Mucosa of gallbladder (tissue), 1 donor: ENCODE measurements at places on chromosomes 11 and 22. TPM values are rescaled to one million over a fixed set of nuclear protein-coding genes. Genes with fewer than 3 reads are reported as not detected.
A peak's percentile ranks its signal among the peaks of the same experiment; 100 is the strongest.

DNA sequence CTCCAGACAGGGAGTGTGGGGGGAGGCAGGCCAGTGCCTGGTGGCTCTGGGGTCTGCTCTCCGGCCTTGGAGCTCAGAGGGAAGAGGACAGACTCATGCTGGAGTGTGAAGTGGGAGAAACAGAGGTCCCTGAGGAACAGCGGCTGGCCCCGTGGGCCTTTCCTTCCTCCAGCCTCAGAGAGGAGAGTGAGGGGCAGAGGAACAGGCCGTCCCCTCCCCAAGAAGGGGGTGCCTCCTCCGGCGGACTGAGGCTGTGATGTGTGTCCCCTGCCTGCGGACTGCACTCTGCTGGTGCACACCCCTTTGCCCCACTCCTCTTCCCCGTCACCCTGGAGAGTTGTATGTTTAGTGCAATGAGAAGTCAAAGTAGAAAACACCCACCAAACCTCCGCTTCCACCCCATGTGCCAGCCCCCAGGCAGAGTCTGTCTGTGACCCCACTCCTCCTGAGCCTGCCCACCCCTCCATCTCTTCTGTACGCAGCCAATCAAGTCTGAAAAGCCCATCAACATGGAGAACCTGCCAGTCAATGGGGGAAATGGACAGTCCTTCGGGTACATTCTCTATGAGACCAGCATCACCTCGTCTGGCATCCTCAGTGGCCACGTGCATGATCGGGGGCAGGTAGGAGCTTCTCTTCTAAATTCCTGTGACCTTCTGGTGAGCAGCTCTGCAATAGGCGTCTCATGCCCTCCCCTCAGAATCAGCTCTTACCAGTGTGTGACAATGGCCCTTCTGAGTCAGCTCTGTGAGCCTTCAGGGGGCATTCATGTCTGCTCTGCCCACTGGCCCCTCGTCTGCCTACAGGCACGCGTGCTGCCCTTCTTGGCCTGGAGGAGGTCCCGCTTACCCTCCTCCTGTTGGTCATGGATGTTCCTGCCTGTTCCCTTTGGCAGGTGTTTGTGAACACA is 39.0 kb downstream of the GLB1L2 start:
- DNase-seq = no peak

- DNase-seq = peak; percentile 70
Measured at GRCh38 chr22:30025221-30025620, 55.0 kb upstream of the HORMAD2 start.

- DNase-seq = no peak
Measured at GRCh38 chr11:15845261-15845660, 511.1 kb downstream of the SOX6 start.

DNA sequence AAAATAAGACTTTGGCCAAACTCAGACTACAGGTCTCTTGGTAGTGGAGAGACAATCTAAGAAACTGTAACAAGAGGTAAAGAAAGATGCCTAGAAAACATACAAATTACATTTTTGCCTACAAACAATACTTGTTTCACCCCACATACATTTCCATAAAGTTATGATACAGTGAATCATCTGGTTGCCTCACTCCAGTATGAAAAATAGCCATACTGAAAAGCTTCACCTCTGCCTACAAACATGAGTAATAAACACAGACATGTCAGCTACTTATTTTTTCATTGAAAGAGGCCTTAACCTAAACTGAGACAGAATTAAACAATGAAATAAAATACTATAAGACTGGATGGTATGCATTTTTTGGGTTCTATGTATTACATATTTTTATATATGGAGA is 1463.0 kb downstream of the FAM181B start:
- DNase-seq = no peak

GRCh38 chr11:34214961-34215805 is 109.8 kb downstream of the NAT10 start:
- DNase-seq = no peak

DNA sequence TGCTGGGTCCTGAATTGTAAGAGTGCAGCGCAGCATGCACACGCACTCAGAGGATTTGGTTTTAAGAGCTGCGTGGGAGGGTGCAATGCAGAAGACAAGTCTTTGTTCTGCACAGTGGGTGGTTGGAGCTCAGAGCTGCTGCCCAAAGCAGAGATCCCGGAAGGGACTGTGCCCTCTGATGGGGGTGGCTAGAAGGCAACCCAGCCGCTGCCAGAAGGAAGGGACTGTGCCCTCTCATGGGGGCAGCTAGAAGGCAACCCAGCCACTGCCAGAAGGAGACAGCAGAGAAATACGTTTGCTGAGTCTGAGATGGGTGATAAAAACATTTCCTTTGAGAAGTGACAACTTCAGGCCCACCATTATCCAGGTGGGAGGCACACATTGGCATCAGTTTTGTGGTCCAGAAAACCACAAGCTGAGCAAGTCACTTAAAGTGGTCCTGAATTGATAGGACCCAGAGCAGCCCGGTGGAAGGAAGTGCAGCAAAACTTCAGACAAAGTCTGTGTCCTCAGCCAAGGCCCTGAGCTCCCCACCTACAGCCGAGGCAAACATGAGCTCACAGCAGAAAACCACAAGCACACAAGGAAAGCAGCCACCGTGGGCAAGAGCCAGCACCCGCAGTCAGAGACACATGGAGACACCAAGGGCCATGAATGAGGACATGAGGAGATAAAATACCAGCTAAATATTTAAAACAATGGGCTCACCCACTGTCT is 4.3 kb downstream of the KRTAP5-6 start:
- no peak for DNase-seq

GRCh38 chr11:118921929-118922744 is 3.6 kb downstream of the BCL9L start:
- DNase-seq = peak; percentile 83

DNA sequence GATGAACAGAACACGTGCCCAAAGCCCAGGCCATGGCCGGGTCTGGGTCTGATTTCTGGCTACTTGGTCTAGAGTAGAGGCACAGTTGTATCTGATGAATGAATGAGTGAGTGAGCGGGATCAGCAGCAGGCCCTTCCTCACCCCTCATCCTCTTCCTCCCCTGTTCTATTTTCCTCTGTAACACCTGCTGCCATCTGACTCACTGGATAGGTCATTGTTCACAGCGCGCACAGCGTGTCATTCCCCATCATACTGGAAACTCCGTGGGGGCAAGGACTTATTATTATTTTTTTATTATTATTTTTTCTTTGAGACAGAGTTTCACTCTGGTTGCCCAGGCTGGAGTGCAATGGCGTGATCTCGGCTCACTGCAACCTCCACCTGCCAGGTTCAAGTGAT is 13.9 kb downstream of the NCF4 start:
- no peak for DNase-seq

VWA5A gene
- 60.2 TPM for total RNA-seq
